Activated naive CD4-positive, alpha-beta T cell treated with Interleukin-2 at 50 U/mL for 16 hours (primary cell): ENCODE measurements at places on chromosomes 4 and X.

DNA sequence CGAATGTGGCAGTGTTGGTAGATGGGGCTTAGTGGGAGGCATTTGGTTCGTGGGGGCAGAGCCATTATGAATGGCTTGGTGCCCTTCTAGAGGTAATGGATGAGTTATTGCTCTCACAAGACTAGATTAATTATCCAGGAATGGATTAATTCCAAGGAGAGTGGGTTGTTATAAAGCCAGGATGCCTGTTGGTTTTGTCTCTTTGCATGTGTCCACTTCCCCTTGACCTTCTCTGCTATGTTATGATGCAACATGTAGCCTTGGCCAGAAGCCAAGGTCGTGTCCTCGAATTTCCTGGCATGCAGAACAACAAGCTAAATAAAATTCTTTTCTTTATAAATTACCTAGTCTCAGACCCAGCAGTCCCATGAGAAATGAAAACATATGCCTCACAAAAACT lies 111.2 kb upstream of the PLS3 start:
- no peak for DNase-seq

GRCh38 chrX:18017411-18017810 lies 156.3 kb upstream of the RAI2 start:
- DNase-seq: no peak

- no peak for DNase-seq
Observed at GRCh38 chrX:69510137-69510715, 6.1 kb downstream of the NALF2 start.

DNA sequence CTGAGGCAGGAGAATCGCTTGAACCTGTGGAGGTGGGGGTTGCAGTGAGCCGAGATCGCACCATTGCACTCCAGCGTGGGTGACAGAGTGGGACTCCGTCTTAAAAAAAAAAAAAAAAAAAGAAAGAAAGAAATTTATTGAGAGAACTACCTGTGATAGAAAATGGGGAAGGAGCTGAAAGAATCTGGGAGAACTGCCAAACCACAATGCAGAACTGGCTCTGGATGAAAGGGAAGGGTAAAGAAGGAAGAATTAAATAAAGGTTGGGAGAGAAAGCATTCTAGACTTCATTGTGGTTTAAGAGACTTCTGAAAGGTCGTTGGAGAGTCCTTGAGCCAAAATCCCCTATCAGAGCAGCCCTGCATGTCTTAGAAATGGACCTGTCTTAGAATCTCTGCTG lies 567.9 kb upstream of the HTR2C start:
- no peak for DNase-seq

- peak; percentile 27 for DNase-seq
Observed at GRCh38 chr4:120921456-120922380, 808 bp downstream of the PRDM5 start.

GRCh38 chrX:121836000-121836399 lies 788.6 kb downstream of the GLUD2 start:
- no peak for DNase-seq
